Stimulated activated CD4-positive, alpha-beta T cell treated with anti-CD3 and anti-CD28 coated beads, Interleukin-2, amount 100 ng/mL, for 48 hours (primary cell): ENCODE measurements at places on chromosomes 11 and 22.

DNA sequence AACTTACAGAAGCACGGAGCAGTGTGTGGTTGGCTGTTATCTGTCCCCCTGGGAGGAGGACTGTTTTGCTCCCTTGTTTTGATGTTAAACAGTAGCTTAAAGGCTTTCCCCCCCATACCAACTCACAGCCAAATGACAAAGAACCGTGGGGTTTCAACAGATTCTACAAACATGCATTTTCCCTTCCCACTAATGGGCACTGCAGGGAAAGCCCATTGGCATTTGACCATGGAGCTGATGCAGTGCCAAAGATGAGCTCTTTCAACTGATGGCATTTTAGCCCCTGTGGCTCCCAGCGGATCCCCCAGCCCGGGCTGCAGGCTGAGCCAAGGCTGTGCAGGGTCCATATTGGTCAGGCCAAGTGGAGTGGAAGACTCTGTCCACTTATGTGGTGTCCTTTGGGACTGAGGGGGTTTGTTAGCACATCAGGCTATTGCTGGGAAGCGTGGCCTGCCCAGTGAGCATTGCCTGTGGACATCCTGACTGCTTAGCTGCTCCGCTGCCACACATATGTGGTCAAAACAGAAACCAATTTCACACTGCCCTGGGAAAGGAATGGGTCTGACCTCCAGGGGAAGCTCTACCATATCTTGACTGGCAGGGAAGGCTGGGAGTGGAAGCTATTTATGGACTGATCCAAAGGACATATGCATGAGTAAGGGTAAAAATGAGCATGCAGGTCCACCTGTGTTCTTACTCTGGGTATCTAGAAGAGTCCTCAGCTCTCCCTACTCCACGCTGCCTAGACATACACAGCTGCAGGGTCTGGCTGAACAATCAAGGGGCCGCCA is 116.4 kb upstream of the PARVA start:
- DNase-seq: no peak

- no peak for DNase-seq
Observed at GRCh38 chr11:129143335-129143734, 48.8 kb downstream of the ARHGAP32 start.

DNA sequence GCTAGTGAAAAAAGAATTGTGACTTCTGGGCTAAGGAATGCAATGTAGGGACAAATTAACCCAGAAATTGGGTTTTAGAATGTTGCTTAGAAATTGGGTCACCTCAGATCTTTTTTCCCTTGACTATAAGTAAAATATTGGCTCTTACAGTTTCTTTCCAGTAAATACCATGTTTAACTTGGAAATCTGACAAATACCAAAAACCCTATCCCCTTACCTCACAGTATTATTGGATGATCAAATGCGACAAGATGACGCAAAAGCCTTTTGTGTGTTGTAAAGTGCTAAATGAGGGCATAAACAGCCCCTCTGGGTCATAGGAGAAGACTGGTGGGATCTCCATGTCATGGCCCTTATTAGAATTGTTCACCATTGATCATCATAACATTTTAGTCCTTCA is 6.1 kb upstream of the UPB1 start:
- DNase-seq: no peak

- no peak for DNase-seq
Observed at GRCh38 chr22:50114221-50115021, 24.6 kb downstream of the MOV10L1 start.

GRCh38 chr11:12375720-12376119 is 1.7 kb upstream of the PARVA start:
- DNase-seq: no peak

GRCh38 chr11:71246559-71246958 is 5.8 kb downstream of the SHANK2 start:
- DNase-seq: no peak

GRCh38 chr11:8263109-8263768 is 439 bp downstream of the LMO1 start:
- no peak for DNase-seq

- DNase-seq: no peak
Observed at GRCh38 chr22:39275814-39276439, 31.1 kb upstream of the PDGFB start.
